K562 (cell line): ENCODE measurements at places on chromosomes 4 and X. TPM values are rescaled to one million over a fixed set of nuclear protein-coding genes. Genes with fewer than 3 reads are reported as not detected.

DNA sequence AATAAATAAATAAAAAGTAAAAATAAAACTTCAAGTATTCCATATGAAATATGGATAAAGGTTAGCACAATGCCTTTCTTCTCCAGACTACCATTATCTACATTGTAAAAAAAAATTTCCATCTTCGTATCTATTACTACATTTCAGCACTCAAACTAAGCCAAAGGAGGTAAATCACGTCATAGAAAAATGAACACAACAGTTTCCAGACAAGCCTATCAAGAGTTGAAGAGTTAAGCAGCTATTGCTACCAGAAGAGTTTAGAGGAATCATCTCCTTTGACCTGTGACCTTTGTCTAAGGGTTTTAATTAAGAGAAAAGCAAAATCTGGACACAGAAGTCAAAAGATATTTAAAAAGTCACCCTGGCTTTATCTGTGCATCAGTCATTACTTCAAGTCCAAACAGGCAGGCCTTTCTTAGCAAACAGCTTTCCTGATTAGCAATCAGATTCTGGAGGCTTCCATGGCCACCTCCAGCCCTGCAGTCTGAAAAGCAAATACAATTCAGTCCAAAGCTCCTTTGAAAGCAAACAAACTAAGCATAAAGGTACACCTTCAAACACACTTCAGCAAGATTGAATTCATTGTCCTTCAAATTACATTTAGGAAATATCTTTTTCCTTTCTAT lies 82.2 kb downstream of the APBB2 start:
- no peaks in the 10 kb centered on the region for H3K36me3 ChIP-seq
- no peak for DNase-seq
- H3K4me3 ChIP-seq: no peak overlapping the region
- H3K27ac ChIP-seq: no peak overlapping the region
- no peaks in the 10 kb centered on the region for H3K27me3 ChIP-seq

Gene PGK1
- total RNA-seq: 397 and 412 TPM in 2 replicates

DNA sequence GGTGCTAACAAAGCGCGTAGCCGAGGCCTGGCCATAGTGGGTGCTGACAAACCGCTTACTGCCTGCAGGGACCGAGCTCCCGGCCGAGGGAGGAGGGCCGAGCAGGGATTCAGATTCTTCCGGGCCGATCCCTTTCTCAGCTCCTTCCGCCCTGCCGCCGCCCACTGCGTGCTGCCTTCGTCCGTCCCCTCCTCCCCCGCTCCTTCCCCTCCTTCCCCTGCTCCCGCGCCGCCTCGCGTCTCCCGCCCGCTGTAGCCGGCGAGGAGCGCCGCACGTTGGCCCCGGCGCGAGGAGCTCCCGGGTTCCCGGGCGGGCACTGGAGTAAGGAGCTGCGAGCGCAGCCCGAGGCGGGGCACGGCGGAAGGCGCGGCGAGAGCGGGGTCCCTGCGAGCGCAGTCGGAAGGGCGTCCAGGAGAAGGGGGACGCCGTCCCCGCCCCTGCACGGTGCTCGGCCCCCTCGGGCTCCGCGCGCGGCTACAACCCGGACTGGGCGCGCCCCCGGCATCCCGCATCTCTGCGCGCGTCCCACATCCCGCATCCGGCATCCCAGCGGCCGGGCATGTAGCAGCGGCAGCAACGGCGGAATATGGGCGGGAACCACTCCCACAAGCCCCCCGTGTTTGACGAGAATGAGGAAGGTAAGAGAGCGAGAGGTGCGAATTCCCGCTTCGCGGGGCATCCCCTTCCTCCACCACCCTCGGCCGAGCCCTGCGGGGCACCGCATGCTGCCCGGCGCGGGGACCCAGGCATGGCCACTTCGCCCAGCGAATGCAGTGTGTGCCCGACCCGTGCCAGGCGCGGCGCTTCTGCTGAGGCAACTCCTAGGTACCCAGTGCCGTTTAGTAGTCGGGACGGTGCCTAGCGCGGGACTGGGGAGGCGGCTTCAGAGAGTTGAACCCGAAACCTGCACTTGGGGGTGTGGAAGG lies at the start of gene STK32B:
Gene STK32B, plus strand, starts transcription at position 203 of the 926 bp plus-strand sequence.
- H3K27ac ChIP-seq: no peak within 1 kb of the TSS
- peak within 1 kb of the TSS; percentile 17; the same call in 1 of the 2 replicates for H3K4me3 ChIP-seq
- DNase-seq: peak; percentile 54
- no peaks in the 10 kb centered on the region for H3K27me3 ChIP-seq

GRCh38 chrX:80808881-80809411 lies 731 bp downstream of the BRWD3 start:
- H3K36me3 ChIP-seq: no peaks in the 10 kb centered on the region
- H3K27me3 ChIP-seq: no peaks in the 10 kb centered on the region
- H3K4me3 ChIP-seq: peak overlapping the region; percentile 54
- peak; percentile 3 for DNase-seq
- peak overlapping the region; percentile 69 for H3K27ac ChIP-seq
- no peaks in the 10 kb centered on the region for H3K4me1 ChIP-seq

GRCh38 chr4:55928846-55929245 lies 19.9 kb upstream of the CEP135 start:
- H3K4me3 ChIP-seq: no peak overlapping the region
- no peak for DNase-seq
- H3K27ac ChIP-seq: no peak overlapping the region
- no peaks in the 10 kb centered on the region for H3K36me3 ChIP-seq
- peaks cover 7% of the 10 kb centered on the region; the same call in 1 of the 2 replicates for H3K27me3 ChIP-seq
- H3K4me1 ChIP-seq: no peaks in the 10 kb centered on the region; the same call in 2 of the 3 replicates

- H3K36me3 ChIP-seq: no peaks in the 10 kb centered on the region
- H3K27me3 ChIP-seq: peaks cover 3% of the 10 kb centered on the region; the same call in 2 of the 3 replicates
- no peak overlapping the region for H3K27ac ChIP-seq
- DNase-seq: no peak
- H3K4me1 ChIP-seq: no peaks in the 10 kb centered on the region
- H3K4me3 ChIP-seq: no peak overlapping the region
These were observed 7.9 kb downstream of the SLC10A6 start for GRCh38 chr4:86841309-86841708.
